Ecto neural progenitor cell (in vitro differentiated cells): ENCODE measurements at places on chromosomes 2 and 18.

GRCh38 chr2:86082756-86083155, 22.9 kb downstream of the POLR1A start:
- DNase-seq = no peak

- DNase-seq = peak; percentile 91
Observed at GRCh38 chr2:120735746-120736170, at the start of gene GLI2. Gene GLI2 (plus strand): TSS chr2:120735868. CDS start chr2:120797321, 61,453 bp downstream.

- no peak for DNase-seq
Observed at GRCh38 chr18:47883771-47884413, 46.6 kb downstream of the SMAD2 start.

- no peak for DNase-seq
Observed at GRCh38 chr2:33322612-33323011, 153.8 kb upstream of the RASGRP3 start.

DNA sequence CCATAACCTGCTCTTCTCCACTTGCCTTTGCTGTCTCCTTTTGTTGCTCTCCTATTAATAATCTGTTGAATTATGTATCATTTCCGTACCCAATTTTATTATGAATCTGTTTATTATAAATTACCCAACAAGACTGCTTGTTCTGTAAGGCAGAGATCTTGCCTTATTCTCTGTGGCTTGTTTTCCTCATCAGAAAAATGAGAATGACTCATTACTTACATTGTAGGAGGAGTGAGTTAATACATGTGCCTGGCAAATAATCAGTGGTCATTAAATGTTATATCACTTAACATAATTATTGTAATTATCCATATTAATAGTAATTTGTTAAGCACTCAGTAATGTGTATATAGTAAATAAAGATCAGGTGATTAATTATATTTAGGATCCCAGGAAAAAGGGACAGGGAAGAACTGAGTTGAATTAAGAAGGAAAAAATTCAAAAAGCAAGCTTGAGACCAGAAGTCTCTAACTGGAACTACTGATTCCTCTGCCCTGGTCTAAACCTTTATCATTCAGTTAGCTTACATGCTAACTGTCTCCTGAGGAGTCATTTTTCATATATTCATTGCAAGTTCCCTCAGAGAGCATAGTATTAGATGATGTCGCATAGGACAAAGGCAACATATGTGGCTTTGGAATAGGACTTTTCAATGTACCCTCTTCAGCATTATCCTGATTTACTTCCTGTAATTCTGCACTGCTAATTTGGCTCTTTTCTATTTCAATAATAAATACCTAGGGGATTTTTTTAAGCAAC, 335.7 kb downstream of the GALNT13 start:
- DNase-seq = no peak

DNA sequence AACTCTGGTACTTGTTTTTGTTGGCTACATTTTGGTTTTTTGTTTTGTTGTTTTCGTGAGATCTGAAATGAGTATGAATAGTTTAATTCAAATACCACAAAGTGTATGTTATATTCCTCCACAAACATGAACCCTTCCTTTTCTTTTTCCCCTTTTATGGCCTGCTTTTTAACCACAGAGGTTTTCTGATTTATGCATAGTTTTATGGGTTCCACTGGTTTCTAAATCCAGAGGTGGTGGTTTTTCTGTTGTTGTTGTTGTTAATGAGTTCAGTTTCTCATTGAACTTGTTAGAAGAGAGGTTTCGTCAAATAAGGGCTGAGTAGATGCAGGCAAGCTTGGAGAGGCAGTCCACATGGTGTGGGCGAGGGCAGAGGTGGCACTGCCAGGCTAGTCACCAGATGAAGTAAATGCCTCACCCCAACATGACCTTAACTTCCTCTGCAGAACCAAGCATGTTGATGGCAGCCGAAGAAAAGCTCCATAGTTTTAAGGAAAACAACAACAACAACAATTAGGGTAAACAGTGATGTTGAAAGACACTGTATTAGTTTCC, 72.5 kb downstream of the RIF1 start:
- no peak for DNase-seq

- peak; percentile 98 for DNase-seq
Observed at GRCh38 chr2:55050100-55050994, at the start of gene RTN4. Gene RTN4 (minus strand): TSS chr2:55050451. CDS start chr2:55050300, 151 bp downstream.

DNA sequence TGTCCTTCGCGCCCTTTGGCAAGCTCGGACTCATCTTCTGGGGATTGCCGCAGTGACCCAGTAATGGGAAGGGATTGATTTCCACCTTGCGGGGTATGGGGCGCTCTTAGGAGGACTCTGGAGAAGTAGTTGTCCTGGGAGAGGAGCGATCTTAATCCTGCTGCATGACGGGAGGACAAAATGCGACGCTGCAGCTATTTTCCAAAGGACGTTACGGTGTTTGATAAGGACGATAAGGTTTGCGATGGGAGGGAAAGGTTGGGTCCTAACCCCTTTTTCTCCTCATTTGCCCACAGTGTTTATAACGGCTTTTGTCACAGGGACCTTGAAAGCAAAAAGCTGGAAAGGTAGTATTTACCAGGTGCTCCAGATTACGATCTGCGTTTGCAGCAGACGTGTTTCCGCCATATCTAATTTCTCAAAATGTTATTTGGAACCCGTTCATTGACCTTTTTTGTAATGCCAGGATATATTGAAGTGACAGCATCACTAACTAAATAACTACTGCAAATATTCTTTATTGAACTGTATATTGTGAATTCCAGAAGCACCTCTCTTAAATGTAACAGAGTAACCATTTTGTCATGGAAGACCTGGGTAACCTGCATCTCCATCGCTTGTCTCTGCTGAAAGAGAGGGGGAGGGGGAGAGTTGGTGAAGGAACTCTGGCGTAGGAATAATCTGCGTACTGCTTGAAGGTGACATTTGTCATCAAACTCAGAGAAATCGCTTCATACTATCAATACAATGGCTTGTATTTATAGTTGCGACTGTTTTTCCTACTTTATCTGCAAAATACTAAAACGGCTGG, 590 bp downstream of the MDH1 start:
- no peak for DNase-seq

DNA sequence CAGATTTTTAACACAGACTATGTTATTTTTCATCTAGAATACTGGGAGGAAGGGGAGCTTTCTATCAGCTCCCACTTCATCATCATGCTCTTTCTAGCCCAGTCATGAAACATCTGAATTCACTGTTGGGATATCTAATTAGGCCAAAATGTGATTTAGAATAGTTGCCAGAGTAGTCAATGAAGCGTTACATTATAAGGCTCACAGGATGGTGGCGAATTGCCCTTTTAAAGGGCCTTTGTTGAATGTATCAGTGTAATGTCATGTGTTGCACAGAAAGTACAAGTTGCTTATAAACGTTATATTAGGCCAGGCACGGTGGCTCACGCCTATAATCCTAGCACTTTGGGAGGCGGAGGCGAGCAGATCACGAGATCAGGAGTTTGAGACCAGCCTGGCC, 45.6 kb downstream of the PDE1A start:
- DNase-seq = no peak

- no peak for DNase-seq
Observed at GRCh38 chr2:104868505-104868866, 14.6 kb downstream of the POU3F3 start.
